ENCODE measurements at places on chromosomes 5 and 9. TPM values are rescaled to one million over a fixed set of nuclear protein-coding genes. Genes with fewer than 3 reads are reported as not detected.

DNA sequence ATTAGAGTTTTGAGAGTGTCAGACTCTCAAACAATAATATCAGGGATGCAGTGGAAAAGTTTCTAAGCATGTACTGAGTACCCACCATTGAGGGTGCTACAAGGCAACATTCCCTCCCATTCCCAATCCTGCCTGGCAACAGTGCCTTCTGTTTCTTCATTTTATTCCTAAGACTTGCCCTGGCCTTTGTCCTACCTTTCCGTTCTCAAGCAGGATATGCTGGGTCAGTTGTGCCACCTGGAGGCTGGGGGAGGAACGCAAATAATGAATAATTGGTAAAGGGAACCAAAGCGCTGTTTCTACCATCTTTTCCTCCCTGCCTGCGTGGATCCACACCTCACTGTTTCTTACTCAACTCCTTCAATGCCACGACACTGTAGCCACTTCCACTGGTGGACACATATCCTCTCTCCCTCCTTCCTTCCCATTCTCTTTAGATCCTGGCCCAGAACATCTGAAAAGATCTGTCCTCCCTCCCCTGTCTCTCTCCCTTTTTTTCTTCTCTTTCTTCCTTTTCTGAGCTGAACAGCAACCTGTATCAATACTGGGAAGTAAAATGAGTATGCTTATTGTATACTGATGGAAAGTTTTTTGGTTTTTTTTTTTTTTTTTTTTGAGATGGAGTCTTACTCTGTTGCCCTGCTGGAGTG is 149.5 kb downstream of the C9orf152 start:
- peaks cover 23% of the 10 kb centered on the region for H3K36me3 ChIP-seq
- no peaks in the 10 kb centered on the region for H3K27me3 ChIP-seq
- peak overlapping the region; percentile 7 for H3K27ac ChIP-seq
- H3K4me1 ChIP-seq, result peaks cover 21% of the 10 kb centered on the region
- no peak for DNase-seq

DNA sequence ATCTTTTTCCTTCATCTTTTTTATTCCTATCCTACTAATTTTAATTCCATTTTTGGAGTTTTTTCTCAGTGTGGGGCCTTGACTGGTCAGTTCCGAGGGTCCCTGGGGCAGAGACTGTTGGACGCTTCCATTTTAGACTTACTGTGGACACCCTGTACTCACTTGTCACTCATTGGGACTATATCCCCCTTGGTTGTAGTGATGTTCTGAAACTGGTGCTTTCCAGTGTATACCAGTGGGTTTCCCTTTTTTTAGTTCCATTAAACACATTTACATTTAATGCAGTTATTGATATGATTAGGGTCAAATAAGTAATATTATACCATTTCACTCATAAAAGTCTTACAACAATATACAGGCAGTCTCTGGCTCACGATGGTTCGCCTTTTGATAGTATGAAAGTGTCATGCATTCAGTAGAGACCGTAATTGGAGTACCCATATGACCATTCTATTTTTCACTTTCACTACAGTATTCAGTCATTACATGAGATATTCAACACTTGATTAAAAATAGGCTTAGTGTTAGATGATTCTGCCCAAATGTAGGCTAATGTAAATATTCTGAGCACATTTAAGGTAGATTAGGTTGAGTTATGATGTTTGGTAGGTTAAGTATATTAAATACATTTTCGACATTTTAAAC is 46.0 kb downstream of the CNOT6 start:
- no peaks in the 10 kb centered on the region for H3K36me3 ChIP-seq
- no peak overlapping the region for H3K27ac ChIP-seq
- DNase-seq, result no peak
- no peaks in the 10 kb centered on the region for H3K27me3 ChIP-seq
- H3K4me1 ChIP-seq, result no peaks in the 10 kb centered on the region

DNA sequence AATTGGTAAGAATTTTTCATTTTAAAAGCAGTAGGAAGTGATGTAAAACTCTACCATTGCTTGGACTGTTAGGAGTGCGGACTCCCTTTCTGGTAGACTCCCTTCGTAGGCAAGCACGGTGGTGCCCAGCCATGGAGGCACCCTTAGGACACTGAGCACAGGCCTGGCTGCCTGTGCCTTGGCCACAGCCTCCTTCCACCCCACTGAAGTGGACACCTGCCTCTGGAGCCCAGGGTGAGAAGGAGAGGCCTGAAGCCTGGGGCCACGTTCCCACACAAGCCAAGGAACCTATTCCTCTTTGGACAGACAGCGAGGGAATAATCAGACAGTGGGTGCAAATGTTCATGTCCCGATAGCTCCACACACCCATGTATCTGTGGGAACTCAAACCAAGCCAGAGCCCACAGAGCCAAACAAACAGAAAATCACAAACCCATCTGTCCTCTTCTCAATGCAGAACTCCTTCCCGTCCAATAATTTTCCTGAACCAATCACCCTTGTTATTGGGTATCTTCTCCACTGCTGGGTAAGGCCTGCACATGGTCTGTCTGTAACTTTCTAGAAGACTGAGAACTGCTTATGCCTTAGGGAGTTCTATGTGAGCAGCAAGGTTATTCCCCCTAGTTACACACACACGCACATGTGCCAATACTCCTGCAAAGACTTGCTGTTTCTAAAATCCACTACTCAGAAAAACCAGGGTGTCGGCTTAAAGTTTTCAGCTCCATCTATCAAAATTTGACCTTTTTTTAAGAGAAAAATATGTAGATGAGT is 45.2 kb downstream of the UBE2QL1 start:
- H3K36me3 ChIP-seq, result no peaks in the 10 kb centered on the region
- H3K27me3 ChIP-seq, result no peaks in the 10 kb centered on the region
- DNase-seq, result no peak

DNA sequence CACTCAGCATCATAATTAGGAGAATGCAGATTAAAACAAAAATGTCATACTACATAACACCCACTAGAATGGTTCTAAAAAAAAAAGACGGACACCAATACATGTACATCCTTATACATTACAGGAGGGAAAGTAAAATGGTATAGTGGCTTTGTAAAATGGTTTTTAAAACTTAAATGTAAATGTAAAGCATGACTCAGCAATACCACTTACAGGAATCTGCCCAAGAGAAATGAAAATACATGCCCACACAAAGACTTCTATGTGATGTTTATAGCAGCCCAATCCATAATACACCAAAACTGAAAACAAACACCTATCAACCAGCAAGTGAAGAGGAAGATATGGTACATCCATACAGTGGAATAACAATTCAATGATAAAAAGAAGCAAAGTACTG is 939.1 kb upstream of the ACO1 start:
- no peak overlapping the region for H3K27ac ChIP-seq
- no peaks in the 10 kb centered on the region for H3K36me3 ChIP-seq
- DNase-seq, result no peak
- no peak overlapping the region for H3K4me3 ChIP-seq
- H3K27me3 ChIP-seq, result no peaks in the 10 kb centered on the region
- H3K4me1 ChIP-seq, result no peaks in the 10 kb centered on the region

DNA sequence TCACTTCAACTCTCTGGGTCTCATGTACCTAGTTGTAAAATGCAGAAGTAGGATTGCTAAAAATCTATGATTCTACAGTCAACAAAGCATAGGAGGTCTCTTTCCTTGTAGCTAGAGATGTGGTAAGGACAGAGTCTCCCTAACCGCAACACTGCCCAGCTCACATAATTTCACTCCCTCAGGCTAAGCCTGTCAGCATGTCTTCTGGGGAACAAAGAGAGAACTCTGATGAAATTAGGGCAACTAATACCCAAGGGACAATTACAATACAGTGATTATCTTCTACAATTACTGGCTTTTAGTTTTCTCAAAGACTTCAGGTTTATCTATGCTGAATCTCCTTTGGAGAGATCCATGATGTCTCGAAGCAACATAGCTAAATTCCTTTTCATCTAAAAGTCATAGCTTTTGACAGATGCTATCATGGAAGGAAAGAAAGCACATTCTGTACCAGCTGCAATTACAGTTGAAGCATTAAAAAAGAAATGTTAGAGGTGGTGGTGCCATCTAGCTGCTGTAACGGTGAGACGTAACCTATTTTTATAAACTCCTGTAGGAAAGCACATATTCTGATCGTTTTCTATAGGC is 141.1 kb upstream of the TARS1 start:
- peak overlapping the region; percentile 81 for H3K27ac ChIP-seq
- no peaks in the 10 kb centered on the region for H3K36me3 ChIP-seq
- peak overlapping the region; percentile 27 for H3K4me3 ChIP-seq
- DNase-seq, result peak; percentile 57

- H3K4me3 ChIP-seq, result no peak overlapping the region
- no peaks in the 10 kb centered on the region for H3K27me3 ChIP-seq
- H3K4me1 ChIP-seq, result no peaks in the 10 kb centered on the region
Measured at GRCh38 chr5:62268792-62269191, 37.2 kb upstream of the KIF2A start.

- DNase-seq, result peak; percentile 87
- H3K27me3 ChIP-seq, result peaks cover 36% of the 10 kb centered on the region
- H3K4me3 ChIP-seq, result no peak overlapping the region
- H3K27ac ChIP-seq, result no peak overlapping the region
- peaks cover 7% of the 10 kb centered on the region for H3K4me1 ChIP-seq
Measured at GRCh38 chr5:141915881-141916336, 7.8 kb upstream of the DELE1 start.

- no peak overlapping the region for H3K27ac ChIP-seq
- H3K4me1 ChIP-seq, result no peaks in the 10 kb centered on the region
- no peaks in the 10 kb centered on the region for H3K36me3 ChIP-seq
- no peak for DNase-seq
Measured at GRCh38 chr5:124318661-124319060, 427.8 kb downstream of the ZNF608 start.

- no peaks in the 10 kb centered on the region for H3K27me3 ChIP-seq
- peak overlapping the region; percentile 92 for H3K27ac ChIP-seq
Measured at GRCh38 chr5:10235350-10235749, 14.3 kb downstream of the ATPSCKMT start.

- H3K4me3 ChIP-seq, result no peak overlapping the region
- no peak for DNase-seq
- H3K4me1 ChIP-seq, result peaks cover 26% of the 10 kb centered on the region
Measured at GRCh38 chr5:172941067-172941516, 18.1 kb upstream of the RPL26L1 start.

DNA sequence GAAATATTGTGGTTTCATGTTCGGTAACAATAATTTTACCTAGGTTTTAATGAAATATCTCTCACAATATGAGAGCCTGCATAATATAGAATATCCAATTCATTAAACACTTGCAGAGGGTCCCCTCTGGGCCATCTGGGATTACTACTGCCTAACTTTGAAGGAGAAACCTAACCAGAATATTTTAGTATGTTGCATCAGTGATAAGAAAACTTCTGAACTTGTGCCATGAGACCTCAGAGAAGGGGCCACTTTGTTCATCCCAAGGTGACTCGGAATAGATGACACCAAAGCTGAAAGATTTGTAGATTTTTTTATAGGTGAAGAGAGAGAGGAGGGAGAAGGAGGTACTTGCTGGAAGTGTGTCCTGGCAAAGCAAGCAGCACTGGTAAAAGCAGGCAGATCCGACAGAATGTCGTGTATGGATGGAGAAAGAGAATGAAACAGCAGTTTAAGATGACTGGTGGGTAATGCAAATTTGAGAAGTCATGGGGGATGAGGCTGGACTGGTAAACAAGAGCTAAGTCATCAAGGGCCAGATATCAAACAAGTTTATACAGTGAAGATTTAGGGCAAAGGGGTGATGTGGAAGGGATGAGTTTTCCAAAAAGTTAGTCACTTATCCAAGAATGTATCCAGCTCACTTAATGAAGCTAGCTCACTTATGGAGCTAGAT is 372.3 kb downstream of the ADGRV1 start:
- no peaks in the 10 kb centered on the region for H3K4me1 ChIP-seq
- no peak for DNase-seq
- no peaks in the 10 kb centered on the region for H3K27me3 ChIP-seq
- H3K27ac ChIP-seq, result no peak overlapping the region
- H3K36me3 ChIP-seq, result no peaks in the 10 kb centered on the region

- peak overlapping the region; percentile 79 for H3K27ac ChIP-seq
- DNase-seq, result peak; percentile 89
- peaks cover 20% of the 10 kb centered on the region for H3K4me1 ChIP-seq
- no peak overlapping the region for H3K4me3 ChIP-seq
- H3K36me3 ChIP-seq, result no peaks in the 10 kb centered on the region
- no peaks in the 10 kb centered on the region for H3K27me3 ChIP-seq
Measured at GRCh38 chr9:83027153-83027891, 35.6 kb downstream of the RASEF start.

GRCh38 chr5:117138523-117138922 is 563.9 kb upstream of the SEMA6A start:
- no peaks in the 10 kb centered on the region for H3K4me1 ChIP-seq
- no peaks in the 10 kb centered on the region for H3K27me3 ChIP-seq
- H3K4me3 ChIP-seq, result no peak overlapping the region
- no peak overlapping the region for H3K27ac ChIP-seq

- no peak overlapping the region for H3K27ac ChIP-seq
- no peaks in the 10 kb centered on the region for H3K27me3 ChIP-seq
- no peaks in the 10 kb centered on the region for H3K36me3 ChIP-seq
Measured at GRCh38 chr9:32877639-32878217, 94.4 kb downstream of the TMEM215 start.

GRCh38 chr5:14200312-14200990 is 57.3 kb downstream of the TRIO start:
- peaks cover 10% of the 10 kb centered on the region for H3K36me3 ChIP-seq
- H3K27ac ChIP-seq, result peak overlapping the region; percentile 38
- H3K4me1 ChIP-seq, result peaks cover 66% of the 10 kb centered on the region
- H3K27me3 ChIP-seq, result no peaks in the 10 kb centered on the region
- H3K4me3 ChIP-seq, result no peak overlapping the region

DNA sequence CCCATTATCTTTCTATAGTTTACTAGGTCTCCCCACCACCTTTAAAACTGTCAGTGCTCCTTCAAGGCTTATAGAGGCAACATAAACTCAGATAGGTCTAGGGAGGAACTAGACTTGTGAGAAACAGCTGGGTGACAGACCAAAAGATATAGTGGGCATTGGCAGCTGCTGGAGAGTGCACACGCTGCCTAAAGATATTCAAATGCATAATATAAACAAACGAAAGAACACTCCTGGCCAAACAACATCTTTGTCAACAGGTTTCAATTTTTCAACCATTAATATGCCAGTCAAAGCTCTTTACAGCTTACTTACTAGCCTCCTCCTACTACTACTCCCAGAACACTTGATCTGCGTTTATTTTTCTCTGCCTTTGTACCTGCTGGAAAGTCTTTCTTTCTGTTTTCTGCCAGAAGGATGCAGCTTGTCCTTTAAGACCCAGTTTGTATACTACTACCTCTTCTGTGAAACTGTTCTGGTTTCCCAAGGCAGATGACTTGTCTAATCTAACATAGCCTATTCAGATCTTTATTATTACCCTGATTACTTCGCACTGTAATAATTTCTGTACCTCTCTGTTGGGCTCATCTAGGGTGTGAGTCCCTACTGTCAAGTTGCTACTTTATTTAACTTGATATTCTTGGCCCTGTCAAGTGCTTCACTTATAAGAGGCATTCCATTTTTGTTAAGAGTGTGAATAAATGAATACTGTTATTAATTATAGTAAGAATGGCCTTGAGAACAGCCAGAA is 14.3 kb downstream of the KDM3B start:
- H3K27ac ChIP-seq, result no peak overlapping the region
- no peak overlapping the region for H3K4me3 ChIP-seq
- no peaks in the 10 kb centered on the region for H3K36me3 ChIP-seq
- peaks cover 6% of the 10 kb centered on the region for H3K4me1 ChIP-seq
- no peak for DNase-seq

Gene LIX1
- total RNA-seq, result not detected

Gene OLFML2A
- total RNA-seq, result 27.1 TPM

Gene PCDHA8
- 0.36 TPM for total RNA-seq

Gene CNTNAP3B
- 15.0 TPM for total RNA-seq

Gene ADAMTS16
- total RNA-seq, result 1.4 TPM

Gene CDKN2B-AS1
- 15.2 TPM for total RNA-seq

Gene MSX2
- total RNA-seq, result 1.5 TPM

Gene SLC25A2
- 0.59 TPM for total RNA-seq

Data from osteoblast (primary cell).